ENCODE measurements at places on chromosomes 2 and 18. TPM values are rescaled to one million over a fixed set of nuclear protein-coding genes. Genes with fewer than 3 reads are reported as not detected.

DNA sequence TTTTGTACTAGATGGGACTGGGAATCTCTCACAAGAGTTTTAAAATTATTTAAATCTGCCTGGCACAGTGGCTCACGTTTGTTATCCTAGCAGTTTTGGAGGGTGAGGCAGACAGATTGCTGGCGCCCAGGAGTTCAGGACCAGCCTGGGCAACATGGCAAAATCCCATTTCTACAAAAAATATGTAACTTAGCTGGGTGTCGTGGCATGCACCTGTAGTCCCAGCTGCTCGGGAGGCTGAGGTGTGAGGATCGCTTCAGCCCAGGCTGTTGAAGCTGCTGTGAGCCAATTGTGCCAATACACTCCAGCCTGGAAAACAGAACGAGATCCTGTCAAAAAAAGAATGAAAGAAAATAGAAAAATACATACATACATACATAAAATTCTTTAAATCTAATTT is 685.7 kb upstream of the PIK3C3 start:
- DNase-seq = no peak

- no peak for DNase-seq
These were observed 449.5 kb upstream of the HNRNPA3 start for GRCh38 chr2:176763130-176763529.

DNA sequence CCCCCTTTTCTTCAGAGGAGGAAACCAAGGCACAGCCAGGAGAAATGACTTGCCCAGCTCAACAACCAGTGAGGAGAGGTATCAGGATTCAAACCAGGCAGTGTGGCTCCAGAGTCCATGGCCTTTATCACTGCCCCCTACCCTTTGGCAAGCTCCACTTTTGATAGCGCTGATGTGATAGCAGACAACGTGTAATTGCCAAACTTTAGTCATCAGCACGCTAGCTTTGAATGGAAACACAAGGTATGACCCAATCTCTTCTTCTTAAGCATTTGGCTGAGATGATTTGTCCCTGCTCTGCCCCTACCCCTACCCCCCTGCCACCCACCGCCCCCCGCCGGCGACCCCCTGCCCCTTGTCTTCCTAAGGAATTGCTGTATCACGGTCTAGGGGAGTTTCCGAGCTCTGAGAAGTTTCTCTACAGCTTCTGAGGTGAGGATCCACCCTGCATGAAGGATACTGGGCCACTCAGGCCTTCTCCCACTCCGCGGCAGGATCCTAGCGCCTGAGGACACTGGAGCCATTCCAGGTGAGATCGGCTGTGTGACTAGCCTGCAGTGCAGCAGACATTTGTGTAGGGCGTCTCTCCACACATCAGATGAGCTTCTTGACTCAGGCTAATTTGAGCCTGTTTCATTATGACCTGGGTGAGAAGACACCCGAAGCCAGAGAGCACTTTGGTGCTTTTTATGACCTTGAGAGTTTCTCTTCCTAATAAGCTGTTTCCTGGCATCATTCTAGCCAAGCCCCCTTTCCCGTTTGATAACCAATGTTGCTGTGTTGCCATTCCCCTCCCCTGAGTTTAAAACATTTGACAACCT is 75.1 kb upstream of the MAP4K4 start:
- no peak for DNase-seq

GRCh38 chr2:136645236-136645828 is 120.0 kb upstream of the THSD7B start:
- peak; percentile 19 for DNase-seq

DNA sequence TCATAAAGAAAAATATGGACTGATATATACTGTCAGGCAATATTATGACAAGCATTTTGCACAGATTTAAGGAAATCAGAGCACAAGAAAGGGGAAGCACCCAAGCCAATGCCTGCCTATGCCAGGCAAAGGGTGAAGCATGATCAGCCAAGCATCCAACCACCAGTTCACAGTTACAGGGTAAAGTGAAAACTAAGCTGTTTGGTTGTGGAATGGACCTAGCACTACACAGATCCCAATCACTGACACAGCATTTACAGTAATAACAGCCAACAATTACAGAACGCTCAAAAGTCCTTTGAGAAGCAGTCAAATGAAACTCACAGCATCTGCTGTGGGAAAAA is 90.3 kb downstream of the SP3 start:
- no peak for DNase-seq

DNA sequence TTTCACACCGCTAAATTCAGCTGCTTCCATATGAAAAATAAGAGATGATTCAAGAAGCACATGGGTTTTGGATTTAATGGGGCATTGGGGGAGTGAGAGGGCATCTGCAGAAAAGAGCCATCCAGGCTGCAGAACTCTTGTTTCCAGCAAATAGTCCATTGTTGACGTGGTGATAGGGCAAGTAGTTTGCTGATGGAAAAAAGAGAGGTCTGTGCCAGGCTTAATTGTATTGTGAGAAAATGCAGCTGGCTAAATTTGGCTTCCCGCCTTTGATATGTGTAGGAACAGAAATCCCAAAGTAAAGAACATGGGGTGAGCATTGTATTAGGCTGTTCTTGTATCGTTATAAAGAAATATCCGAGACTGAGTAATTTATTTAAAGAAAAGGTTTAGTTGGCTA is 199.5 kb downstream of the SETBP1 start:
- no peak for DNase-seq

DNA sequence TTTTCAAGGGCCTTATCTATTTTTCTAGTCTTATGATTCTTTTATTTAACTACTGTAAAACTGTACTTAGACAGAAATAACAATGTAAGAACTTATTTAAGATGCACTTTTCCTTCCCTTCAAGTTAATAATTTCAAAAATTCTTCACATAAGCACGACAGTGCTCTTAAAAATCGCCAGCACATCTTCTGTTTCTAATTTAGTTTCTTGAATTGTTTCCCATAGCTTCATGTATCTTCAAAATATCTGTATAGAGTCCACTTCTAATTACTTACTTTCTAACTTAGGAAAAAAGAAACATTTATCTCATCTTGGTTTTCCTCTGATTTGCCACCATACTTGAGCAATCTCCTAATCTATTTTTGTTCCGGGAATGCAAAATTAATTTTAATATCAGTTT is 196.1 kb downstream of the BABAM2 start:
- DNase-seq = no peak

- DNase-seq = no peak
These were observed 119.5 kb downstream of the NCK2 start for GRCh38 chr2:105864262-105864661.

GRCh38 chr18:50694147-50694546 is 125.7 kb downstream of the MRO start:
- DNase-seq = no peak

DNA sequence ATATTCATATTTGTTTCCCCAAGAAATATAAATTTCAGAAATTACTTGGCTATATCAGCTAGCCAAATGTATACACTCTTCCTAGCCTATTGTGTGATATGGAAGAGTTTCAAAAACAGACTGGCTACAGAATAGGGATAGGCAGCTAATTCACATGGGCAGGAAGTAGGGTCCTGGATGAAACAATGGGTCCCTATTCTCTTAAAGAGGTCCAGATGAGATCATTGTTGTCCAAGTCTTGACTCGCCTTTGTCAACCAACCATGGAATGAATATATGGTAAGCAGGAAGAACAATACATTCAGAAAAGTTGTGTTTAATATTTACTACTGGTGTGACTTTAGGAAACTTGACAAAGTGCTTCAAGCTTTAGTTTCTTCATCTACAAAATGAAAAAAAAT is 319.9 kb downstream of the NBAS start:
- DNase-seq = no peak

DNA sequence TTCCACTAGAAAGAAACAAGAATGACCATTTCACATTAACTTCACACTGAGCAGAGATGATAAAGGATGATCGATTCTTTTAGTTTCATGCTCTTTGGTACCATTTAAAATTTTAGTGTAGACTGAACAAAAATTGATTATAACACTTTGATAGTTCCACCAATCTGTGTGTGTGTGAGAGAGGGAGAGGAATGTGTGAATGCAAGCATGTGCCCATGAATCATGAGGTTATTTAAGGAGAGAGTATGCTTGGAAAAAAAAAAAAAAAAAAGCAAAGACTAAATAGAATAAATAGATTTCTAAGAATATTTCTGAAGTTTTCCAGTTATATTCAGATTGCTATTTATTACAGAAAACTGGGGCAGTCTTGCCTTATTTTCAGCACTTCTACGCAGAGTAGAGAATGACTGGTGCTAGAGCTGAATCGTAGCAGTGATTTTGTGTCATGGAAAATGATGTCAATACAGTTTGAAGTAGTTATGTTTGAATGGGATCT is 900.8 kb downstream of the SLC4A3 start:
- no peak for DNase-seq

- no peak for DNase-seq
These were observed 123.9 kb downstream of the PLEKHM3 start for GRCh38 chr2:207901401-207901800.

Gene GCG
- polyA plus RNA-seq = not detected

Gene SCN3A
- polyA plus RNA-seq = 0.14 TPM

Gene OLA1
- 131 TPM for polyA plus RNA-seq

Gene SCYGR4
- not detected for polyA plus RNA-seq

Data from left renal cortex interstitium (tissue), 4 donors.